Dermis blood vessel endothelial cell (primary cell): ENCODE measurements at places on chromosomes 12 and 14.

GRCh38 chr14:32757568-32757967, 181.1 kb upstream of the NPAS3 start:
- DNase-seq, result no peak

- DNase-seq, result peak; percentile 84
These were observed 218.0 kb downstream of the DUSP6 start for GRCh38 chr12:89134213-89134770.

DNA sequence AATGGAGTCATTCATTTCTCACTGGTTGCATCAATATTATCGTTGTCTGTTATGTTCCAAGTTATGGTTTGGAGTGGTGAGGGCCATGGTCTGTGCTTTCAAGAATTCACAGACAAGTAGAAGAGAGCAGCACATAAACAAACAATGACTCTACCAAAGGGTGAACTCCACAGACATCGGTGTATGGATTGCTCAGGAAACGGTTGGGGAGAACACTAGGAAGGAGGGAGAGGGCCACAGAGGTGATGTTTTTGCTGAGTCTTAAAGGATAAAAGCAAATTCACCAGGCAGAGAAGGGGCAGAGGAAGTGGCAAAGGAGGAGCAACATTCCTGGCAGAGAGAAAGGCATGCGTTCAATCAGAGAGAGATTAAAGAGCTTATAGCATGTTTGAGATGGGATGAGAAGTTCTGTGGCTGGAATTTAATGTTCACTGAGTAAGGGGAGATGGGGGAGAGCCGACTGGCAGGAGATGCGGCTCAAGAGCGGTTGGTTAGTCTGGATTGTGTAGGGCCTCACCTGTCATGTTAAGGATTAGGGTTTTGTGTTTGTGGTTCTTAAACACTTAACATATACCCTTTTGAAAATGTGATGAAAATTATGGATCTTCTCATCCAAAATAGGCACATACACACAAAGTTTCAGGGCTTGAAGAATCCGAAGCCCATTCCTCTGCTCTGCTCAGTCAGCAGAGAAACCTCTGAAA, 42.3 kb upstream of the FRMD6 start:
- DNase-seq, result peak; percentile 8

GRCh38 chr12:126545411-126545810, 1480.2 kb downstream of the AACS start:
- no peak for DNase-seq

GRCh38 chr14:53622447-53622846, 334.2 kb downstream of the BMP4 start:
- DNase-seq, result no peak

GRCh38 chr14:33432407-33433023, 493.8 kb downstream of the NPAS3 start:
- DNase-seq, result peak; percentile 59

DNA sequence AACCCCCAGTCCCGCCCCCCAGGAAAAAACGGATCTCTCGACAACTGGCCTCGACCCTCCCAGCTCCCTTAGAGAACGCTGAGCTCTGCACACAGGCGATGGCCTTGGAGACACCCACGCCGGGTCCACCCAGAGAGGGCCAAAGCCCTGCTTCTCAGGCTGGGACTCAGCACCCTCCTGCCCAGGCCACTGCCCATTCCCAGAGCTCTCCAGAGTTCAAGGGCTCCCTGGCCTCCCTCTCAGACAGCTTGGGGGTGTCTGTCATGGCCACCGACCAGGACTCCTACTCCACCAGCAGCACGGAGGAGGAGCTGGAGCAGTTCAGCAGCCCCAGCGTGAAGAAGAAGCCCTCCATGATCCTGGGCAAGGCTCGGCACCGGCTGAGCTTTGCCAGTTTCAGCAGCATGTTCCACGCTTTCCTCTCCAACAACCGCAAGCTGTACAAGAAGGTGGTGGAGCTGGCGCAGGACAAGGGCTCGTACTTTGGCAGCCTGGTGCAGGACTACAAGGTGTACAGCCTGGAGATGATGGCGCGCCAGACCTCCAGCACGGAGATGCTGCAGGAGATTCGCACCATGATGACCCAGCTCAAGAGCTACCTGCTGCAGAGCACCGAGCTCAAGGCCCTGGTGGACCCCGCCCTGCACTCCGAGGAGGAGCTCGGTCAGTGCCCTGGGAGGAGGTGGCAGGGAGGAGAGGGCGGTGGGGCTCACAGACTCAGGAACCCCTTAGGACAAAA, 95.8 kb downstream of the LGMN start:
- no peak for DNase-seq

- no peak for DNase-seq
These were observed 41.8 kb downstream of the NTF3 start for GRCh38 chr12:5473783-5474116.
